ENCODE measurements at places on chromosomes 11 and 22.

GRCh38 chr11:125102510-125102909, 8.9 kb downstream of the TMEM218 start:
- DNase-seq: no peak

- no peak for DNase-seq
Observed at GRCh38 chr22:35056486-35056885, 9.5 kb upstream of the ISX start.

DNA sequence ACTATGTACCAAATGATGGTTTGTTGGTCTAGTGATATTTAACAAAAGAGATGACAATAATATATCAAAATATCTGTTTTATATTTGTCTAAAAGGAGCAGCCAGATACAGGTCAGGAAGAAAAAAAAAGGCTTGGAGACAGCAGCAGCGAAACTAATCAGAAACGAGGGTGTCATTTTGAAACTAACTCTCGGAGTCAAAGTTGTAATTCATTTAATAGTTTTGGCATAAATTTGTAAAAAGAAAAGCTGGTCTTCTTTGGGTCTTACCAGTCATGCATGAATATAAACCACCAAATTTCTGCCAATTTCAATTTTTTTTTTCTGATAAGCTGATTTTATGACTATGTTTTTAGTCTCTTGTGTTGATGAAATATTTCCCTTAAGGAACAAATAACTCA, 25.5 kb downstream of the NPAT start:
- DNase-seq: no peak

DNA sequence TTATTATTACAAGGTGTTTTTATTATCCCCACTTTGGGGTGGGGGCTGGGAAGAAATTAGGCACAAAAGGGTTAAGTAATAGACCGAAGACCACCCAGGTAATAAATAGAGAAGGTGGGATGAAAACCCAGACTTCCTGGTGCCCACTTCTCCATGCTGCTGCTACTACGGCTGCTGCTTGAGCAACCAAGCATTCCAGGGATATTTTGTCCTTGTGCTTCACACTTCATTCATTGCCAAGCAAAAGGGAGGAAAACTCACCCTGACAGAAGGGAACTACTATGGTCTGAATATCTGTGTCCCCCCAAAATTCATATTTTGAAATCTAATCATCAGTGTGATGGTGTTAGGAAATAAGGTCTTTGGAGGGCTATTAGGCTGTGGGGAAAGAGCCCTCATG, 470.9 kb upstream of the API5 start:
- DNase-seq: no peak

DNA sequence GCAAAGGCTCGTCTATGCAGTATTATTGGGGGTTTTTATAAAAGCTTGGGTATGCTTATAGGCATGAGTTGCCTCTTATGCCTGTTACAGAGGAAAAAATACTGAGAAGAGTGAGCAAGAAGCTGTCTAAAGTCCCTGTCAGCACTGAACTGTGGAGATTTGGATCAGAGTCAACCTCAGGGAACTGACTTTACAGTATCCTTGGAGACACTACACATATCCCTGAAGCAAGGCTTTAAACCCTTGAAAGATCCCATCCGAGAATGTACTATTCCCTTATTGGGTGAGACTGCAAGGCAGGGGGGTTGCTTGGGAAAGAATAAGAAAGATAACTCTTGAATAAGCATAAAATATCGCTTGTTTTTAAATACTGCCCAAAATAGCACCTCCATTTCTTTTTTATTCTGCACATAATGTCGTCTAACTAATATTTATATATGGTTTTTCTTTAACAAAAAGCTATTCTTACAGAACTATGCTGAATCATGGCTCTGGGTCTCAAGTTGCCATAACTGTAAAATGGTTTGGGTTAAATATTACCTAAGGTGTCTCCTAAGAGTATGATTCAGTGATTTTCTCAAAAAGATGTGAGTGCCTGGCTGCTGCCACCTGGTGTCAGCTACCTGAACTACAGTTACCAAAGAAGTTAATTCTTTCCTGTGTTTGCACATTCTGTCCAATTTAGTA, 1062.8 kb downstream of the DLG2 start:
- DNase-seq: no peak

DNA sequence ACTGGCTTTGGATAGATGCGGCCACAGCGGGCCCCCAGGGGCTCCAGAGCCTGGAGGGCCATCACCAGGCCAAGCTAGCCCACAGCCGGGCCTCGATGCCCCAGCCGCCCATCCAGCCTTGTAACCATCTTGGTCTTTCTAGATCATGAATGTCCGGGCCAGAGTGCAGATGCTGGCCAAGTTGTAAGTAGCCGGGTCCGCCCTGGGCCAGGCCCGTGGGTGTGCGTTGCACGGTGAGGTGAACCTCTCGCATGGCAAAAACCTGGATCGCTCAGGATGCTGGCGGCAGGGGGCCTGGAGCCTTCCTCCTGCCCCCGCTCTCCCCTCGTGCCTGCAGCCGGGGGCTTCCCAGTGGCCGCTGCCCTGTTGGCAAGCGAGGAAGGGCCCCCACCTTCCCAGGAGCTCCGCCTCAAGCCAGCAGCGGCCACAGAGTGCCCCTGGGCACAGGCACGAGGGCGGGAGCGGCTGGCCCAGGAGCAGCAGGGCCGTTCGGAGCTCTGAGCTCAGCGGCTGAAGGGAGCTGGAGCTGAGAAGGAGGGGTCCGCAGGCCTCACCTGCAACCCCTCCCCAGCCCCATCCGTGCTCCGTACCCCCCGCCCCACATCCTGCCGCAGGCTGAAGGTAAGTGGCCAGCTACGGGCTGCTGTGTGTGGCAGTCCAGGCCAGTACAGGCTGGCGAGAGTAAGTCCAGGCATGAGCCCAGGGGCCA, 10.9 kb upstream of the MRPL23 start:
- no peak for DNase-seq

GRCh38 chr11:23288003-23288783, 427.9 kb upstream of the CCDC179 start:
- no peak for DNase-seq

GRCh38 chr11:46020084-46020599, 97.7 kb downstream of the LARGE2 start:
- no peak for DNase-seq

- no peak for DNase-seq
Observed at GRCh38 chr22:47388331-47388730, 625.9 kb downstream of the TBC1D22A start.

DNA sequence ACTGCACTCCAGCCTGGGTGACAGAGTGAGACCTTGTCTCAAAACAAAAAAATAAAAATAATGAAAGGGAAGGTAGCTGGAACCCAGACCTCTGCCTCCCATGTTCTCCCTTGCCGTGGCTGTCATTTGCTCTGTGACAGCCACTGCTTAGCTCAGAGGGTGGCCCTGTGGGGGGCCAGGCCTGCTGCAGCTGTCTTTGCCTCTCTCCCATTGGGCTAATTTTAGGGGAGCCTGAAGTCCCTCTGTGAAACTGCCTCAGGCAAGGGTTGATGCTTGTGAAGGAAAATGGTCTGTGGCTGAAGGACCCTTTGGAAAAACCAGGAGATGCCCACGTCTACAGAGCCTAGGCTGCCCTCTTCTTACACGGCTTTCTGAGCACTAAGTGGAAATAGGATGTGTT, 42.9 kb downstream of the C11orf91 start:
- DNase-seq: no peak

DNA sequence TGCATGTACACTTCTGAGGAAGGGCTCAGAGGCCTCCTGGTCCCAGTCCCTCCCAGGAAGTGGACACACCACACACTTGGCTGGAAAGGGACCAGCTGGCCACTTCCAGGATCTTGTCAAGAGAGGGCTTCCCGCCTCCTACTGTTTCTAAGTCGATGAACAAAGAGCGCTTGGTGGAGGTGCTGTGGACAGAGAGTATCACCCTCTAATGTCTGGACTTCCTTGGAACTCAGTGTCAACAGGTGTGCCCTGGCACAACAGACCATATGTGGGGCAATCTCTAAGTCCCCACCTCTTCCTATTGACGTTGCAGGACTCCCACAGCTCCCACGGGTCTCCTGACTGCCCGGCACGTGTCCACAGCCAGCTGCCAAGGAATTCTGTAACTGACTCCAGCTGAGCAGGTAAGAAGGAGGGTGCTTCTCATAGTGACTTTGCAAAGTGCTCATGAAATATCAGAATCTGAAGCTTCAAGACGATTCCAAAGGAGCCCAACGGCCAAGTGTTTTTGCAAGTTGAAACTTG, 16.1 kb downstream of the POU2AF1 start:
- no peak for DNase-seq

GRCh38 chr11:29773656-29774264, 243.1 kb downstream of the KCNA4 start:
- no peak for DNase-seq

- DNase-seq: no peak
Observed at GRCh38 chr11:112219476-112220232, 6.6 kb upstream of the PTS start.
